ENCODE measurements at places on chromosomes 2 and 18. TPM values are rescaled to one million over a fixed set of nuclear protein-coding genes. Genes with fewer than 3 reads are reported as not detected.

DNA sequence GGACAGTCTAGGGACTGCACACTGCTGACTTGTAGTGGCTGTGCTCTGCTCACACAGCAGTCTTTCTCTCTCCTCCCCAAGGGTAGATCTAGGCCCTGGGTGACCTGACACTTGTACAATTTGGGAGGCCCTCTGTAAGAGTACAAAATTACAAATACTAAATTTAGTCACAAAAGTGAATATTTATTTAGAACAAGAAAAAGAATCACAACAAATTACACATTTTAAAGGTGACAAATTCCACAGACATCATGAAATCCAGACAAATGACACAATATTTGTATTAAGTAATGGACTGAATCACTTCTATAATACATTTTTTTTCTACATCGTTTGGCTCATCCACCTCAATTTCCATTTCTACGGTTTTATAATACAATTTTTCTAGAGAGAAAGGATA lies 496.4 kb downstream of the TXNL1 start:
- no peaks in the 10 kb centered on the region for H3K27me3 ChIP-seq
- no peak overlapping the region for H3K27ac ChIP-seq
- no peaks in the 10 kb centered on the region for H3K4me1 ChIP-seq
- no peak for DNase-seq
- H3K36me3 ChIP-seq, result no peaks in the 10 kb centered on the region
- no peak overlapping the region for H3K4me3 ChIP-seq

DNA sequence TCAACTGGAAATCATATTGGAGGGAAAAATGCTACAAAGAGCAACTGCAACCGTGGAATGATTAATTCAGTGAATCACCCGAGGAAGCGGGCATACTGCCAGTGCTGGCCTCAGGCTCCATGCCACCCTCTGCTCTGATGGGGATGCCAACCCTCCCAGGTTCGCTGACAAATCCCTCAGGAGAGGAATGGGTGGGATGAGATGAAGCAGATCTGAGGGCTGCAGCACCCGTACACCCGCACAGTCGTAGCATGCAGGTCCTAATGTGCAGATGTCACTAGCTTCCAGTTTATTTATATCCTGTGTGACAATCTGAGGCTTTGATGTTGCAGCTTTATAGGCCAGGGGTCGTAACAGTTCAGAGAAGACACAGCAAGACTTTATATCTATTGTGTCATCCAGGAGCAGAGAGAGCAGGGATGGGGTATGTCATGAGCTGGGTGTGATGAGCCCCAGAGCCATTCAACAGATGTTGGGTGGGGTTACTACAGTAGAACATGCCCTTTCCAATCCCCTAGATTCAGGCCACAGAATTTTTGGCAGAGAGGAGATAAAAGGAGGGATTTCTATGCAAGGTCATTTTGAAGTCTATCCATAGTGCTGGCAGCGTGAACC lies 44.6 kb downstream of the DPP4 start:
- H3K4me1 ChIP-seq, result no peaks in the 10 kb centered on the region
- no peaks in the 10 kb centered on the region for H3K27me3 ChIP-seq
- H3K27ac ChIP-seq, result no peak overlapping the region
- H3K4me3 ChIP-seq, result no peak overlapping the region
- DNase-seq, result peak; percentile 84

GRCh38 chr2:118177884-118178283 lies 89.6 kb downstream of the INSIG2 start:
- no peaks in the 10 kb centered on the region for H3K36me3 ChIP-seq
- H3K4me1 ChIP-seq, result no peaks in the 10 kb centered on the region
- no peaks in the 10 kb centered on the region for H3K27me3 ChIP-seq
- DNase-seq, result no peak
- no peak overlapping the region for H3K27ac ChIP-seq
- no peak overlapping the region for H3K4me3 ChIP-seq

DNA sequence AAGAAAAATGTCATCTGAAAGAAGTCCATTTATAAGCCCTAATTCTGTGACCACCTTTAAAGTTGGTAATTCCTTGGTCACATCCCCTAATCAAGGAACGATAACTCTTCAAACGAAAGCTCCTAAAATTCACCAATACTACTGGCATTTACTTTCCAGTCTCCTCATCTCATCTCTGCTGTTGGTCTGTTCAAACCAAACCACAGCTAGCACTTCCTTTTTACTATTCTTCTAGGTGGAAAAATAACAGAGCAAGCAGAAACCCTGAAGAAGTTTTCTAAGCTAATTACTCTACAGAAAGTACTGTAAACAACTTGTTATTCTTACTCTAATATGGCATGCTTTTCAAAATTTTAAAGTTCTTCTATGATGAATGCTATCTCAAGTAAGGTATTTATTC lies 21.6 kb downstream of the TIA1 start:
- H3K4me1 ChIP-seq, result no peaks in the 10 kb centered on the region
- H3K27me3 ChIP-seq, result no peaks in the 10 kb centered on the region
- H3K4me3 ChIP-seq, result no peak overlapping the region
- H3K27ac ChIP-seq, result no peak overlapping the region
- H3K36me3 ChIP-seq, result no peaks in the 10 kb centered on the region
- no peak for DNase-seq

DNA sequence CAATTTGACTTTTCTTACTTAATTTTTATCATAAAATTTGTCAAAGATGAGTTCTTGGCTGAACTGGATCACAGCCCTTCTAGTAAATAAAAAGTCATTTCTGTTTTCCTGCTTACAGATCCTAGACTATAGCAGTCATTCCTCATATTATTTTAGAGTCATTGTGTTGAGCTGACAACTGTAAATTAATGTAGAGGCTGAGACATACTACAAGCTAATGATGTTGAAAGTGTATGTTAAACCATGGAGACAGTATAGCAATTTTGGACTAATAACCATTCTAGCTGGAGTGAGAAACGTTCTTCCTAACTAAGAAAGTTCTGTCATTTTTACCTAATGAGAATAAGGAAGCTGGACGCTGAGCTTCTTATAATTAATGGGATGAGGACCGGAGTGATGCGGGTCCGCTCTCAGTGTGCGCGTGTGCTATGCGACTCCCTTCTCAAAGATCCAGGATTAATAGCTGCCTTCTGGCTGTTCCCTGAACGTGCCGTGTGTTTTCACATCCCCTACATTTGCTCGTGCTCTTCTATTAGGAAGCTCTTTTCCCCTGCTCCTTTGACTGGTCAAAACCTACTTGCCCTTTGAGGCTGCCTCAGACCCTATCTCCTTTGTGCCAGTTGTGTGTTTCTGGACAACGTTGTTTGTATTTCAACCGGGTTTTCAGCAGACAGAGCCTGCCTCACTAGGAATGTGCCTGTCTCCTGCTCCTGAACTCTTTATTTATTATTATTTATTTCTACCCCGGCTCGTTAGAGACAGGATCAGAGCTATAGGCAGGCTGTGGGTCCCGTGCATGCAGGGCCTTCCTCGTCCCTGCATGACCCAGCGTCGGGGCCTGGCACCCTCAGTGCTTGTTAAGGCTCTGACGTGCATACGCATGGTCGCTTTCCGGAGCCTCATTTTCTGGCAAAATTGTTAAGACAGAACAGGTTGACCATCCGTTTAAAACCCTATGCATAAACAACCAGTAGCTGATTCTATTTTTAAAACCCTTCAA lies 182.6 kb downstream of the DCDC2C start:
- no peak overlapping the region for H3K4me3 ChIP-seq
- no peak for DNase-seq
- H3K27me3 ChIP-seq, result no peaks in the 10 kb centered on the region
- H3K36me3 ChIP-seq, result no peaks in the 10 kb centered on the region
- no peaks in the 10 kb centered on the region for H3K4me1 ChIP-seq
- H3K27ac ChIP-seq, result no peak overlapping the region

DNA sequence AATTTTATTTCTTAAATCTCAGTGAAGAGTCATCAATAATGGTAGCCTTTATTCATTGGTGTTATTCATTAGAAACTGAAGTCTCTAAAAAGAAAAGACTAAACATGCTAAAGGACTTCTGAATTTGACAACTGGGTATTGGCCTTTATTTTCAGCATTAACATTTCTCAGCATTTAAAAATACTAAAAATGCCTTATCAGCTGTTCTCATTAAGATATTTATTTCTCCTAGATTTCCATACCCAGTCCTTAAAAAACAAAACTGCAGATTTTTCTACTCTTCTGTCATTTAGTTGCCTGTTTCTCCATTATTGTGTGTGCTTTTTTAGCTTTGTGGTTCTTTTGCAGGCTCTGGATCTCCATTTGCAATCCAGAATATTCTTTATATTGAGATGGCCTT lies 31.2 kb upstream of the METAP1D start:
- no peak for DNase-seq
- peaks cover 18% of the 10 kb centered on the region for H3K36me3 ChIP-seq
- no peaks in the 10 kb centered on the region for H3K4me1 ChIP-seq

DNA sequence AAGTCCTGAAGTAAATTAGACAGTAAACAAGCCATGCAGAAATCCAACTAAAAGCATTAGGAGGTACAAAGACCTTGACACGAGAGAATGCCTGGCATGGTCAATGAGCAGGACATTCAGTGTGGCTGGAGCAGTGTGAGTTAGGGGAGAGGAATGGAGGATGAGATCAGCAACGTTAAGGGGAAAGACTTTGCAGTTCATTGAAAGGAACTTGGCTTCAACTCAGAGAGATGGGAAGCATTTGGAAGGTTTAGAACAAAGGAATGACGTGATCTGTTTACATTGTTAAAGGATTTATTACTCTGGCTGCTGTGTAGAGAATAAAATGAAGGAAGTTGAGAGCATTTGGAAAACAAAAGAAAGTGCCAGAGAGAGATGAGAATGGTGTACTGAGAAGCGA lies 621.3 kb downstream of the XIRP2 start:
- no peak for DNase-seq
- no peaks in the 10 kb centered on the region for H3K27me3 ChIP-seq
- H3K4me3 ChIP-seq, result no peak overlapping the region
- H3K4me1 ChIP-seq, result no peaks in the 10 kb centered on the region

DNA sequence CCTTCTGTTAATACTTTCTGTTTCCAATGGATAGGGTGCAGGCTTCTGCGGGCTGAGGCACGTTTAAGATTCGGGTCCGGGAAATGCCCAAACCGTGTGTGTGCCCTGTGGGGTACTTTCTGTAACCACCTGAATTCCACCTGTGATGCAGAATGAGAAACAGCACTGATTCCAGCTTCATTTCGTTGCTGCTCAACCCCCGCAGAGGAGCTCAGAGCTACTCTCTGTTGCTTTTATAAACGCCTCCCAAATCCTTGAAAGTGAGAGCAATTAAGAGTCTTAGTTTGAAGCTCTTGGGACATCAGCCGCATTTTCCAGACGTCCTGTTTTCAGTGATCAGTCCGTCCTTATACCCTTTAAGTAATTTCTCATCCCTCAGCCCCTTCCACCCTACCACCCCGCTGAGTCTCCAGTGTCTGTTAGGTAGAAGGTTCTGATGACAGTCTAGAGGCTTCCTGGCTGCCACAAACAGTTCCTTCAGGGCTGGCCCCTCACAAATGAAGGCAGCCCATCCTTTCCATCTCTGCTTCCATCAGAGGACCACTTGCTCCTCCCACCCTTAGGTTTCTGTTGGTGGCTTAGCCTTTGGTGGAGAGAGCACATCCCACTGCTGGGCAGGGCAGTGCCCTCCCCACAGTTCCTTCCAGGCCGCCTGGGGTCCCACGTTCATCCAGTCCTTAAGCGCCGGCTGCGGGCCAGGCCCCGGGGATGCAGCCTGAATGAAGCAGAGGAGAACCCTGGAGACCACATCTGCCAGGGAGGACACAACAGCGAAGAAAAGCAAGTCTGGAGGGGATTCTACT lies 230.1 kb downstream of the SEPTIN10 start:
- DNase-seq, result no peak
- no peak overlapping the region for H3K27ac ChIP-seq
- no peaks in the 10 kb centered on the region for H3K36me3 ChIP-seq

GRCh38 chr18:9638886-9639285 lies 24.5 kb upstream of the PPP4R1 start:
- H3K27me3 ChIP-seq, result no peaks in the 10 kb centered on the region
- no peaks in the 10 kb centered on the region for H3K36me3 ChIP-seq
- no peak overlapping the region for H3K27ac ChIP-seq
- DNase-seq, result no peak

DNA sequence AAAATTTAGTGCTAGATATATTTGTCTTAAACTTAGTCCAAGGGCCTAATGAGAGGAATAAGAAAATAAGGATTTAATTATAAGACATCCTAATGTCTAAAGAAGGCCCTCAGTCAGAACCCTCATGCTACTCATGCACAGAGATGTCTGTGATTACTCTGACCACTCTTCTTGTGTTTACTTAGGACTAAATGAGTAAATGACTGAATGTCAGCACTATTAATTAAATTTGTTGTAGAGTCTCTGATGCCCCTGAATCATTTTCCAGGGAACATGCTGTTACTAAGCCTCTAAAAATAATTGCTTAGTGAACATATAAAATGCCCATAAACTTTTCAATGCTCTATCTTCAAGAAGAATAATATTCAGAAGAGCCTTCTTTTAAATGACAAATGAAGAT lies 32.4 kb downstream of the GULP1 start:
- H3K36me3 ChIP-seq, result no peaks in the 10 kb centered on the region
- H3K4me1 ChIP-seq, result peaks cover 6% of the 10 kb centered on the region
- H3K4me3 ChIP-seq, result no peak overlapping the region
- H3K27me3 ChIP-seq, result no peaks in the 10 kb centered on the region
- no peak overlapping the region for H3K27ac ChIP-seq

GRCh38 chr2:76813084-76813483 lies 709.1 kb downstream of the LRRTM4 start:
- no peak overlapping the region for H3K4me3 ChIP-seq
- no peaks in the 10 kb centered on the region for H3K36me3 ChIP-seq
- no peaks in the 10 kb centered on the region for H3K4me1 ChIP-seq
- no peak for DNase-seq
- no peak overlapping the region for H3K27ac ChIP-seq
- no peaks in the 10 kb centered on the region for H3K27me3 ChIP-seq

- no peak for DNase-seq
- H3K36me3 ChIP-seq, result no peaks in the 10 kb centered on the region
- no peak overlapping the region for H3K27ac ChIP-seq
- no peaks in the 10 kb centered on the region for H3K4me1 ChIP-seq
- H3K4me3 ChIP-seq, result no peak overlapping the region
Measured at GRCh38 chr18:58714821-58715220, 43.6 kb downstream of the MALT1 start.

FIGN gene
- 7.1 TPM for total RNA-seq

SKOR2 gene
- total RNA-seq, result not detected

COL5A2 gene
- 46.4 TPM for total RNA-seq

PDE11A gene
- total RNA-seq, result 0.48 TPM

All from adrenal gland (tissue), 19 donors.